Caki2 (cell line): ENCODE measurements at places on chromosomes 3 and 15. TPM values are rescaled to one million over a fixed set of nuclear protein-coding genes. Genes with fewer than 3 reads are reported as not detected.

- DNase-seq, result no peak
Measured at GRCh38 chr3:107680698-107681097, 157.9 kb downstream of the BBX start.

DNA sequence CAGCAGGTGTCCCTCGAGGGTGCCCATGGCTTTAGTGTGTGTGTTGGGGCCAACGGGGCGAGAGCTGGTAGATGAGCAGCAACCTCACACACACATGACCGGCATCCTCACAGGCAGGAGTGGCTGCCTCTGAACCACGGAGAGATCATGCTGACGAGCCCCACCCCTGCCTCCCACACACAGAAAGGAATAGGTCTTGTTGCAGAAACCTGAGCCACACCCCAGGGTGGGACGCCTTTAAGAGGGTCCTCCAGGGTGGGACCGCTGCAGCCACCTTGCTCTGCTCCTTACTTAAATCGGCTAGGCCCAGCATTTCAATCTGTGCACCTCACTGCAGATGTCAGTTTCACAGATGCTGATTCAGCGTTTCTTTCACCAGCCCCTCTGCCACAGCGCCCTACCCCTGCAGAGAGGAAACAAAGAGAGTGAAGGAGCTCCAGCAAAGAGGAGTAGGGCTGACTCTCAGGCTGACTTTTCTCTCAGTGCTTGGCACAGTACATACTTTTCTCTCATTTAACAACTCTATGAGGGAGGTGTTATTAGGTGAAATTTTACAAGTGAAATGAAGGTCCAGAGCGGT, 61.2 kb upstream of the EPHB3 start:
- no peak for DNase-seq

GPD1L gene
- 4.3 and 6.3 TPM in 2 replicates for total RNA-seq

C15orf62 gene
- 0.27 and 0.64 TPM in 2 replicates for total RNA-seq

CRYGS gene
- total RNA-seq, result 3.1 TPM in 1 of 2 replicates, not detected in the other

FOXL2 gene
- total RNA-seq, result not detected in 2 replicates
